ENCODE measurements at places on chromosomes 1 and 21. TPM values are rescaled to one million over a fixed set of nuclear protein-coding genes. Genes with fewer than 3 reads are reported as not detected.

OR2T2 gene
- total RNA-seq = not detected

TMOD4 gene
- 0.30 TPM for total RNA-seq

C1orf115 gene
- 5.6 TPM for total RNA-seq

CACNA1E gene
- 0.01 TPM for total RNA-seq

RNF2 gene
- total RNA-seq = 19.5 TPM

TMEM269 gene
- total RNA-seq = 0.08 TPM

UTS2 gene
- total RNA-seq = not detected

KCNJ10 gene
- total RNA-seq = not detected

OR2L2 gene
- not detected for total RNA-seq

CFAP74 gene
- not detected for total RNA-seq

CHIA gene
- not detected for total RNA-seq

DNAH14 gene
- total RNA-seq = 16.3 TPM

OR2M3 gene
- not detected for total RNA-seq

ERICH3 gene
- not detected for total RNA-seq

ETV3L gene
- not detected for total RNA-seq

LEMD1 gene
- not detected for total RNA-seq

STUM gene
- not detected for total RNA-seq

GOLT1A gene
- 5.5 TPM for total RNA-seq

CFHR1 gene
- total RNA-seq = 0.39 TPM

CLDN17 gene
- total RNA-seq = not detected

SEMA6C gene
- total RNA-seq = 0.72 TPM

SUSD4 gene
- 0.38 TPM for total RNA-seq
